Stimulated activated CD8-positive, alpha-beta memory T cell treated with anti-CD3 and anti-CD28 coated beads, Interleukin-7, amount 100 ng/mL, for 1 hour (primary cell): ENCODE measurements at places on chromosomes 4 and X.

- DNase-seq, result no peak
Measured at GRCh38 chrX:139002319-139002718, 290.8 kb upstream of the FGF13 start.

- DNase-seq, result no peak
Measured at GRCh38 chrX:97481228-97481627, 597.5 kb downstream of the RPA4 start.

DNA sequence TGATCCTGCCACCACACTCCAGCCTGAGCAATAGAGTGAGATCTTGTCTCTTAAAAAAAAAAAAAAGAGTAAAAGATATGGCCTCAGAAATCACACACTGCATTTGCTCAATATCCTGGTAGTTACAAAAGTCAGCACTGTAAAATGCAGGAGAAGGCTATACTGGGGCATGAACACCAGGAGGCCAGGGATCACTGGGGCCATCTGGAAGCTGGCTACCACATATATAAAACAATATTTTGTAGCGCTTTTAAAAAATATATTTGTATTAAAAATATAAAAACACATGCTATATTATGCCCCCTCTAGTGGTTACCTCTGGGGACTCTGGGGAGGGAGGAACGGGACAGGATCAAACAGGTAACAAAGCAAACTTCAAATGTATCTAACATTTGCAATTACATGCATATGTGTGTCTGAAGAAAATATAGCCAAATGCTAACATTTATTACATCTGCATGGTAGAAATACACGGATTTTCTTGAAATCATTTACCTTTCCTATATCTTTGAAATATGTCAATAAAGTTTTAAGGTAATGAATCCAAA, 4.0 kb downstream of the C4orf46 start:
- DNase-seq, result no peak

GRCh38 chrX:7614616-7615015, 228.4 kb upstream of the VCX start:
- DNase-seq, result no peak

DNA sequence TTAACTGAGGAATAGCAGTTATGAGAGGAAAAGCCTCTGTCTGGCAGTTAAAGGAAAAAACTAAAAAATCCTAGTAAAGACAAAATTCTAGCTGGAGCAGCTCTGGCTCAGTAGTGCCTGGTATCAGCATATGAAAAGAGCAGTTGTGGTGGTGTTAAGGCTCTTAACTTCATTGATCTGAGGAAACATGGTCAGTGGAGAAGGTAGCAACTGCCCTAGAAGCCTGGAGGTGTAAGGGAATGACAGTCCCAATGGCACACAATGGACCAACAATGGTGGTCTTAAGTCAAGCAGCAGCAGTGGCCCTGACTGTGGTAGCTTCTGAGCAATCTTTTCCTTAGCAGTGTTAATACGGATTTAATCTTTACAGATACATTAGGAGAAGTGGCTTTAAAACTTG, 189.6 kb upstream of the POF1B start:
- DNase-seq, result no peak

DNA sequence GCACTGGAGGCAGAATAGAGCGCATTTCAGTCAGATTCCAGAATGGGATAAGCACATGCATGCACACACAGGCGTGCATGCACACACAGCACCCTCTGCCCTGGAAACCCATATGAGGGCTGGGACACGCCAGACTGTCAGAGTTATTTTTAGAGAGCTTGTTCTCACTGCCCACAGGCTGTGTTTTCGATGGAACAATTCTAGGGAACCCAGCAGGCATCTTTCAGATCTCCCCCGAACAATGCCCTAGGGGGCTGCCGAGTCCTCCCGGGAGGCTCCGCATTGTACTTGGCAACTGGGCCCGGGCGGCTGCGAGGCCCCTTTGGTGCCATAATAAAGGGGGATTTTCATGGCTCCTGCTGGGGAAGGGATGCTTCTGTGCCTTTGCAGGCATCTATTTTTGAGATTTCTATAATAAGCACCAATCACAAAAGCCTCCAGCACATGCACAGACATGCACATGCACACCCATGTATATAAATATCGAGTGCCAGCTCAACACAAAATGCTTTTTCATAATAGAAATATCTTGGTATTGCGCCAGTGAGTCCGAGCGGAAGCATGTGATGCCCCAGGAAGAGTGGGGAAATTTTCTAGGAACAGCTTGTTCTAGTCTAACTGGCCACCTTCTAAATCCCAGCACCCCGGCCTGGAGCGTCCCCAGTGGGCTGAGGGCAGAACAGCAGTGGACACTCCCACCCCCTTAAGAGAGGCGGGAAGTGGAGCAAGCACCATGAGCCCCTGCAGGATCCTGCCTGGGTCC, 88.5 kb downstream of the PHKA2 start:
- no peak for DNase-seq

- no peak for DNase-seq
Measured at GRCh38 chr4:34950926-34951325, 1293.4 kb downstream of the ARAP2 start.

- no peak for DNase-seq
Measured at GRCh38 chr4:78426972-78427371, 124.6 kb upstream of the ANXA3 start.

GRCh38 chrX:69238114-69238886, 73.0 kb upstream of the PJA1 start:
- DNase-seq, result no peak

GRCh38 chr4:93299118-93299517, 529.4 kb upstream of the ATOH1 start:
- no peak for DNase-seq

GRCh38 chrX:46584736-46585135, 11.2 kb downstream of the CHST7 start:
- no peak for DNase-seq

DNA sequence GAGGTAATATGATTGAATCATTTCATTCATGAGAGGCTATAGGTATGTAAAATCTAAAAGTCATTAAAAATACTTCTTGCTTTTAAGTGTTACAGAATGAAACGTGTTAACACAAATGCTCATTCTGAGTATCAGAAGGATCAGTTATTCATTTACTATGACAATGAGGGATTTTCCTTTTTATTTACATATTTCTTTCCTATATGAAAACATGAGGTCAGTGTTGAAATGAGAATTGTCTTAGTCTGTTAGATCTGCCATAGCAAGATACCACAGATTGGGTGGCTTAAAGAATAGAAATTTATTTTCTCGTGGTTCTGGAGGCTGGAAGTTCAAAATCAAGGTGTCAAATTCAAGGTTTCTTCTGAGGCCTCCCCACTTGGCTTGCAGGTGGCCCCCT, 181.2 kb downstream of the ARHGAP10 start:
- DNase-seq, result no peak

DNA sequence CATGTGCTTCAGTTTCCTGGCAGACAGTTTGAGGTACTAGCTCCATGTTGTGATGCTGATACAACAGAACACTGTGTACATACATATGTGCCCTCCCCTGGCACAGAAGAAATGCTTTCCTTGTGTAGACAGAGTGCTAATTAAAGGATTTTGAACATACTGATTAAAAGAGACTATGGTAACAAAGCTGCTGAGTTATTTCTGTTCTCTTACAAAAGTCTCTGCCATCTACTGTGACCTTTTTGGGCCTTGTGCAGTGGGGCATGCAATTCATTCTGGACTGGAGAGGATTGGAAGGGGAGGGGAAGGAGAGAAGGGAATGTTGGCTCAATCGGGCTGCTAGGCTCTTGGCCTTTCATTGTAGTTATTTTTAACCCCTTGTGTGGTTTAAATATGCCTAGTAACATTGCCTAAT, 6.0 kb downstream of the PDLIM5 start:
- no peak for DNase-seq

GRCh38 chrX:38816155-38816554, 14.9 kb downstream of the MID1IP1 start:
- no peak for DNase-seq

GRCh38 chr4:56245547-56246232, 141.6 kb downstream of the AASDH start:
- no peak for DNase-seq

- no peak for DNase-seq
Measured at GRCh38 chr4:133152330-133152821, 3.3 kb downstream of the PCDH10 start.

GRCh38 chrX:119398587-119398973, 556 bp upstream of the SLC25A43 start:
- DNase-seq, result no peak

- DNase-seq, result no peak
Measured at GRCh38 chrX:121781991-121782390, 734.6 kb downstream of the GLUD2 start.

- DNase-seq, result no peak
Measured at GRCh38 chr4:1029529-1029928, 18.1 kb downstream of the FGFRL1 start.

DNA sequence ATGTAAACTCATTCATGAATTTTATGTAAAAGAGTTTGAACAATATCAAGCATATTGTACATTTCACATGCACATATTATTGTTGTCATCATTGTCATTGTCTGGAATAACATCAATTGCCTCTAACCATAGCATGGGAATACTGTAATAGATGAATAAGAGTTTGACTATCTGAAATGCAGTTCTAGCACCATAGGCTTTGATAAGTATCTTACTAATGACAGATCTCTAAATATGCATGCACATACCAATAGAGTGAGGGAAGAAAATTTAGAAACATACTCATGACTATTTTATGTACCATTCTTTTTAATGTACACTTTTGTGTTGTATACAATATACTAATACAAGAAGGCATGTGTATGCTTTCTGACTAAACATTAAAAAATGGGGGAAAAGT, 161.6 kb upstream of the SPRY1 start:
- DNase-seq, result no peak

DNA sequence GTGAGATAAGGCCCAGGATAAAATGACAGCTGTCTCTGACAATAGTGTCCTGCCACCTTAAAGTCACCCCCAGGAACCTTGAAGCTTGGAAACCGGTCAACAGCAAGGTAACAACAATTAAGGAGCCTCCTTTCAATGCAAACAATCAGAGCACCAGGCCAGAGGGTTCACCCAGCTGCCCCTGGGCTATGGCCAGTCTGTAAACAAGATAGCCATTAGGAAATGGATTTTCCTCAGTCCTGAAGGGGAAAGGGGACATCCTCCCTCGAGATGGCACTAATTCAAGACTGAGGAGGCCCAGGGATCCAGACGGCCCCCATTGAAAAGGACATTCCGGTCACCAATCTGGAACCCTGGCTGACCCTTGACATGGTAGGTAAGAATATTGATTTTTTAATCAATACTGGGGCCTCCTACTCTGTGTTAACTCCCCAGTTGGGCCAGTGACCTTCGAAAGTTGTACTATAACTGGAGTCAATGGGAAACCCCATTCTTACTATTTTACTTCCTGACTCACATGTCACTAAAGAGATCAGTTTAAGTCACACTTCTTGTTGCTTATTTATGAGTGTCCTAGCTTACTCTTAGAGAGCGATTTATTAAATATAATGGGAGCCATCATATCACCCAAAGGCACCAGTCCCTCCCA, 61.7 kb upstream of the CT45A1 start:
- DNase-seq, result no peak

- DNase-seq, result no peak
Measured at GRCh38 chr4:5526080-5526846, 182.1 kb downstream of the EVC2 start.

DNA sequence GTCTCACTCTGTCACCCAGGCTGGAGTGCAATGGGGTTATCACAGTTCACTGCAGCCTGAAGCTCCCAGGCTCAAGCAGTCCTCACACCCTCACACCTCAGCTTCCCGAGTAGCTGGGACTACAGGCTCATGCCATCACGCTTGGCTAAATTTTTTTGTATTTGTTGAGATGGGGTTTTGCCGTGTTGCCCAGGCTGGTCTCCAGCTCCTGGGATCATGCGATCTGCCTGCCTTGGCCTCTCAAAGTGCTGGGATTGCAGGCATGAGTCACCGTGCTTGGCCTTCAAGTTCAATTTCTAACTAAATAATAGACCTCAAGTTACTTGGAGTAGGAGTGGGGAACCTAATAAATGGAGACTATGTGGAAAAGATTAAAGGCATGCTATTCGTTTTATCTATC, 48.9 kb downstream of the MND1 start:
- DNase-seq, result no peak

- no peak for DNase-seq
Measured at GRCh38 chr4:7699031-7699430, 240.6 kb downstream of the AFAP1 start.

GRCh38 chr4:159178151-159178546, 75.3 kb downstream of the RAPGEF2 start:
- no peak for DNase-seq

DNA sequence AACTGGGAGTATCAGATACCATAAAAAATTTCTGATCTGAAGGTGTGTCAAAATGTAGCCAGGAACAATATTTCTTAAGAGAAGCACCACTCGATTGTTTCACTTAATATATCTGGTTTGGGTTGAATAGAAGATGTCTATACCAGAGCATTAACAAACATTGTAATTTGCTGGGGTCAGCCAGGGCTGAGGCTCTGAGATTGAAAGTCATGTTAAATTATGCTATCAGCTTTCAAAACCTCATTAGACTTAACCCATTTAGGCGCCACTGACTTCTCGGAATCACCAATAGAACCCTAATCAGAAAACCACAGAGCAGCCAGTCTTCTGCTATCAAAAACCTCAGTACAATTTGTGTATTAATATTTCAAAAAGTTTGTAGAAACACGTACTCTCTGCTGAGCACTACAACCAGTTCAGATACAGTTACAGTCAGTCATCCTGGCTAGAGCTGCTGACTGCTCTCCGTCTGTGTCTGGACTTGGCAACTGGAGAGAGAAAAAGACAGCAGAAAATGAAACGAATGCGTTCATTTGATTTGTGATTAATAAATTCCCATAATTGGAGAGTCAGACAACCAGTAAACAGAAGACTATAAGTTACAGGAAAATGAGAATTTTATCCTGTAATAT, 848.6 kb upstream of the PABPC4L start:
- no peak for DNase-seq

DNA sequence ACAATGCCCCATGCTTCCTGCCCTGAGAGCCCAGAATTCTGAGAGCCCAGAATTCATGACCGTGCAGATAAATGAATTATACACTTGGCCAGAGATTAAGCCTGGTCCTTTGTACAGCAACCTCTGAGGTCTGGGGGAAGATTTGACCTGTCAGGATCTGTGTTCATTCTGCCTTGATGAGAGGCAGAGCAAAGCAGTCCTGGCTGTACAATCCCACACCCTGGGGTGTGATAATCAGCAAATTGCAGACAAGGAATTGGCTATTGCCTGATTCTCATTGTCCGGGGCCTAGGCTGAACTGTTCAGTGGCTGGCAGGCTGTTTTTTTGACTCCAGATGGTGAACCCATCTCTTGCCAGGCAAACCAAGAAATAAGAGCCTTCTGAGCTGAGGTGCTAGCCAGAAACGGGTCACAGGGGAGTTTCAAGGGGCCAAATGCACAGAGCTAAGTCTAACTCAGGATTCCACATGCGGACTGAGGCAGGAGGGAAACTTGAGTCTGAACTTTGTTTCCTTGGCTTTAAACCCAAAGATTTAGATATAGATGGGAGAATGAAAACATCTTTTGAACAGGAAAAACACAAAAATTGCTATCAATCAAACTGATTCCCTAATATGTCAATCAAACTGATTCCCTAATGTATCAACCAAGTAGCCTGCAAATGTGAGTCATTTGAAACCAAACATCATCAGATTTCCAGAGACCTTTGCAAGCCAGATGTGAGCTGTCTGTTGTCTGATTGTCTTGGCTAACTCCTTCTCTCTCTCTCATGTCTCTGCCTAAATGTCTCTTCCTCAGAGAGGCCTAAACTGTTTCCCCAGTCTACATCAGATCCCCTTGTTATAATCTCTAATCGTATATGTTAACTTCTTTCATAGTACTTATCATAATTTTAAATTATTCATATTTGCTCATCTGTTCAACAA, 159.3 kb downstream of the ATG4A start:
- DNase-seq, result no peak

- no peak for DNase-seq
Measured at GRCh38 chr4:128601991-128602695, 207.4 kb upstream of the JADE1 start.

GRCh38 chr4:71338846-71339593, at the start of gene SLC4A4:
SLC4A4 (plus strand) TSS chr4:71339020.
- no peak for DNase-seq
